ENCODE measurements at places on chromosomes 5 and 9.
A peak's percentile ranks its signal among the peaks of the same experiment; 100 is the strongest.

GRCh38 chr9:33225319-33226147 is 14.4 kb upstream of the SPINK4 start:
- DNase-seq = peak; percentile 61

- no peak for DNase-seq
These were observed 251.3 kb downstream of the GAS1 start for GRCh38 chr9:86695910-86696424.

GRCh38 chr9:79829566-79830302 is 258.0 kb downstream of the TLE4 start:
- no peak for DNase-seq

- DNase-seq = no peak
These were observed 29.3 kb downstream of the SLC1A1 start for GRCh38 chr9:4519604-4520003.

- peak; percentile 5 for DNase-seq
These were observed 56.8 kb downstream of the LIX1 start for GRCh38 chr5:97085459-97086181.

- DNase-seq = no peak
These were observed 5.6 kb upstream of the IARS1 start for GRCh38 chr9:92299116-92299515.

DNA sequence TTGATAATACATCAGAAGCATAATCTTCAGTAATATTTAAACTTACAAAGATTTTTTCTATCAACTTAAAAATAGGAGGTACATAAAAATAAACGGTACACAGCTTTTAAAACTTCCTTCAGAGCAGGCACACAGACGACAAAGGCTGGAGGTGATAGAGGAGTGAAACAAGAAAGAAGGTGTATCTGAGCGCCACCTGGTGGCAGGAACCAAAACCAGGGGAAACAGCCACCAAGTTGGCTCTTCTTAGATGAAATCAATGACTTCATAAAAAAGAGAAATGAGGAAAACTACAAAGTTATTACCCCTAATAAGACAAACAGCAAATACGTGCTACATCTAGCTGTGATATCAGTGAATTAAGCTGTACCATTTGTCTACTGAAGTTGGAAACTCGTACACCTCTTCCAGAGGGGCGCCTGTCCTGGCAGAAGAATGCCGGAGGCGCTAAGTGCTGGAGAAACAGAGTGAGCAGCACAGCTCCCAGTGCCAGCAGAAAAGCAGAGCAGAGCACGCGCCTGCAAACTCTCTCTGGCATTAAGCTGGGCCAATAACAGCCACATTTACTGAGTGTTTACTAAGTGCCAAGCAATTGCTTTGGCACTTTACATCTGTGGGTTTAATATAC is 85.9 kb downstream of the SETX start:
- peak; percentile 73 for DNase-seq

GRCh38 chr9:108861464-108861863 is 602 bp upstream of the ACTL7A start:
- DNase-seq = no peak

GRCh38 chr9:5493679-5494511 is 16.4 kb upstream of the PDCD1LG2 start:
- no peak for DNase-seq

DNA sequence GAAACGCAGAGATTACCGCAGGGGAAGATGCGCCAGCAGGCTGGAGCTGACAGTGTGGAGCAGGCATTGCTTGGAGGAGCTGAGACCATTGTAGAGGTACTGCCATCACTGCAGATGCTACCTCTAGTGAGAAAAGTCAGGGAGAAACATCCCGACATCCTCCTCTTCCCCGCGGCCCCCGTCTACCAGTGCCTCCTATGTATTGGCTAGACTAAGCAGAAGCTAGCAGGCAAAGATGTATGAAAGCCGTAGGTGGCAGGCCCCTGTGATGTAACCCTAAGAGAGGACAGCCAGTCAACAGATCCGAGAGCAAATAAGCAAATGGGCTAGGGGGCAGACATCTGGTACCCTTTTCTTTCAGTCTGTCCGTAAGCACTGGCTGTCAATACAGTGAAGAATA is 115.5 kb upstream of the ACTBL2 start:
- no peak for DNase-seq

DNA sequence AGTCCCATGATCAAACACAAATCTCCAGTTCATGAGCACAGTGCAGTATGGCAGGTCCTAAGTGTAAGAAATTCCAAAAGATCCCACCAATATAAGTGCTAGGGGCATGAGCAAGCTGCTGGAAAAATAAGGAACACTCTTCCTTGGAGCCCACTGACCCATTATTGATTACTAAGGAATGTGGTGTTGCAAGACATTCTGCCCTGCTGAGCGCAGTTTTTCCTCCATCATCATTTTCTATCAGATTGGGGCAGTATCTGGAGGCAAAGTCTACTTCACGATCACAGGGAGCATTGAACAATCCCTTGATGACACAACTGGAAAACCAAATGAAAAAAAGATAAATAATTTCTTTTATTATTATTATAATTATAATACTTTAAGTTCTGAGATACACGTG is 129.2 kb downstream of the UGCG start:
- no peak for DNase-seq

GRCh38 chr5:149310947-149311658 is 34.2 kb upstream of the GRPEL2 start:
- DNase-seq = no peak

DNA sequence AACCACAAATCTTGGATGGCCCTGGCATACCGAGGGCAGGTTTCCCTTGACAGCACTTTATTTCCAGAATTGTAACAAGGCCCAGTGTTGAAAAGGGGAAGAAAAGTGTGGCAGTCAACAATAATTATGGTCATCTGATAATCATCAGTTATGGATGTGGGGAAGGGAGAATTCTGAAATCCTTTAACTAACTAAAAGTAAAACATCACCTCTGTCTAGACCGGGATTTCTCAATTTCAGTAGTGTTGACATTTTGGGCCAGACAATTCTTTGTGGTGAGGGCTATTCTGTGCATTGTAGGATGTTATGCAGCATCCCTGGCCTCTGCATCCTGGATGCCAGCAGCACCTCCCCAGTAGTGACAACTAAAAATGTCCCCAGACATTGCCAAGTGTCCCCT is 140.4 kb downstream of the PSAT1 start:
- no peak for DNase-seq

GRCh38 chr5:128455841-128456361 is 82.1 kb downstream of the FBN2 start:
- DNase-seq = no peak

DNA sequence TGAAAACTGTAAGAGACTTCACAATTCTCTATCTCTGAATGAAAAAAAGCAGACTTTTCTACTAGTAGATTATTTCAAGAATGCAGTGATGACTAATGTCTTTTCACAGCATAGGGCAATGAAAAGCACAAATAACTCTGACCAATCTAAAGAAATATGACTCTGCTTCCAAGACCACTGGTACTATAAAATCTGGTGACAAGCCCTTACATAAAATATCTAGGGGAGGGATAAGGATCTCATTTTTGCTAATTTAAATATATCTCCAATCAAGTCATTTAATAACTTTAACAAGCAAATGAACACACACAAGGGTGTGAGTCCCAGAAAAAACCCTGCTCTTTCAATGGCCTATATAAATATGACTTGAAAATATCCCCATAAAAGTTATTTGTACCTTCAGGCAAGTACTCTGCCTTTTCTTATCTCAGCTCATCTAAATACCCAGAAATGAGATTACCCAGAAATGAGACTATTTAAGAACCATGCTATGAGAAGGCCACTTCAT is 105.2 kb downstream of the GNAQ start:
- DNase-seq = no peak

- no peak for DNase-seq
These were observed 241.9 kb downstream of the IRX1 start for GRCh38 chr5:3837506-3837905.

- DNase-seq = no peak
These were observed 32.7 kb downstream of the PRRT1B start for GRCh38 chr9:131578021-131578420.

GRCh38 chr9:32069169-32069813 is 315.2 kb upstream of the ACO1 start:
- no peak for DNase-seq

GRCh38 chr5:41508696-41509398 is 1.6 kb downstream of the PLCXD3 start:
- no peak for DNase-seq

Data from CD4-positive, alpha-beta T cell treated with Interleukin-1 beta for 1 hour (primary cell).